ENCODE measurements at places on chromosomes 2 and 18. TPM values are rescaled to one million over a fixed set of nuclear protein-coding genes. Genes with fewer than 3 reads are reported as not detected.

- H3K4me1 ChIP-seq = peaks cover 7% of the 10 kb centered on the region
- no peak overlapping the region for H3K4me3 ChIP-seq
- no peaks in the 10 kb centered on the region for H3K27me3 ChIP-seq
- H3K27ac ChIP-seq = no peak overlapping the region
- H3K36me3 ChIP-seq = no peaks in the 10 kb centered on the region
Observed at GRCh38 chr18:62450546-62451410, 72.0 kb upstream of the ZCCHC2 start.

DNA sequence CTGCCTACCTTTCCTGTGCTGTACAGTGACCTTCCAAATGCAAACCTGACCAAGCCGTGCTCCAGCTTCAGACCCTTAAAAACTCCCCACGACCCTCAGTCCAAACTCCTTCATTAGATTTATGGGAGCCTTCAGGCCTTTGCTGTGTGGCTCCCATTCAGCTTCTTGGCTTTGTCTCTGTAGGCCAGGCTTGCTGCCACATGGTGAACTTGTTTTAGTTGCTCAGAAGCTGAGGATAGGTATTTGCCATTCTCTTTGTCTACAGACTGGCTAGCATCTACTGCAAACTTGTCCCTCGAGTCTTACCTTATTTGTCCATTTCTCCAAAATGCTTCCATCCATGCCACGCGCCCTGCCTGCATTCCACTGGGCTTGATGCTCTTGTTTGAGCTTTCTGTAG, 49.1 kb downstream of the SOX11 start:
- H3K36me3 ChIP-seq = no peaks in the 10 kb centered on the region
- no peak overlapping the region for H3K27ac ChIP-seq
- no peaks in the 10 kb centered on the region for H3K4me1 ChIP-seq
- no peak for DNase-seq

DNA sequence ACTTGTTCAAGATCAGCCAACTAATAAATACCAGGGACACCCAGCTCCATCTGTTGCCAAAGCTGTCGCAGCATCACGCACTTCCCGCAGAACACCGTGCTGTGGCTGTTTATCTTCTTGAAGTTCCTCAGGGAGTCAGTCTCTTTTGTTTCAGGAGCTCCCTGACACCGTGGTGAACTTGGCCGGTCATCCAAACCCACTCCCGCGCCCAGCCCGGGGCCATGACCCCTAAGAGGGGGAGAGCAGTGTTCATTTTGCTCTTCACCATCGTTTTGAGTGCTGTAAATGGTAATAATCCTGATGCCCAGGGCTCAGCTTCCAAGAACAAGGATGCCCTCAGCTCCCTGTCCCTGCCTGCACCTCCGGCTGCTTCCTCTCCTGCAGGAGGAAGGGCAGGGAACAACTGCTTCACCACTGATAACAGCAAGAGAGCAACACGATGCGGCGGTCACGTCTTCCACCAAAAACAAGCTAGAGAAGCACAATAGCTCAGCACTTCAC, 131.4 kb downstream of the SEPTIN10 start:
- H3K27me3 ChIP-seq = no peaks in the 10 kb centered on the region
- no peak for DNase-seq
- H3K36me3 ChIP-seq = no peaks in the 10 kb centered on the region
- H3K4me1 ChIP-seq = peaks cover 50% of the 10 kb centered on the region
- no peak overlapping the region for H3K4me3 ChIP-seq
- no peak overlapping the region for H3K27ac ChIP-seq

GRCh38 chr2:149330127-149331022, at the start of gene LYPD6:
Gene LYPD6, plus strand, starts transcription at chr2:149330587. Its CDS starts 107,122 bp downstream, at chr2:149437709.
- H3K27ac ChIP-seq = peak within 1 kb of the TSS; percentile 52
- no peaks in the 10 kb centered on the region for H3K27me3 ChIP-seq
- peak within 1 kb of the TSS; percentile 72 for H3K4me3 ChIP-seq
- DNase-seq = peak; percentile 85
- H3K36me3 ChIP-seq = no peaks in the 10 kb centered on the region

DNA sequence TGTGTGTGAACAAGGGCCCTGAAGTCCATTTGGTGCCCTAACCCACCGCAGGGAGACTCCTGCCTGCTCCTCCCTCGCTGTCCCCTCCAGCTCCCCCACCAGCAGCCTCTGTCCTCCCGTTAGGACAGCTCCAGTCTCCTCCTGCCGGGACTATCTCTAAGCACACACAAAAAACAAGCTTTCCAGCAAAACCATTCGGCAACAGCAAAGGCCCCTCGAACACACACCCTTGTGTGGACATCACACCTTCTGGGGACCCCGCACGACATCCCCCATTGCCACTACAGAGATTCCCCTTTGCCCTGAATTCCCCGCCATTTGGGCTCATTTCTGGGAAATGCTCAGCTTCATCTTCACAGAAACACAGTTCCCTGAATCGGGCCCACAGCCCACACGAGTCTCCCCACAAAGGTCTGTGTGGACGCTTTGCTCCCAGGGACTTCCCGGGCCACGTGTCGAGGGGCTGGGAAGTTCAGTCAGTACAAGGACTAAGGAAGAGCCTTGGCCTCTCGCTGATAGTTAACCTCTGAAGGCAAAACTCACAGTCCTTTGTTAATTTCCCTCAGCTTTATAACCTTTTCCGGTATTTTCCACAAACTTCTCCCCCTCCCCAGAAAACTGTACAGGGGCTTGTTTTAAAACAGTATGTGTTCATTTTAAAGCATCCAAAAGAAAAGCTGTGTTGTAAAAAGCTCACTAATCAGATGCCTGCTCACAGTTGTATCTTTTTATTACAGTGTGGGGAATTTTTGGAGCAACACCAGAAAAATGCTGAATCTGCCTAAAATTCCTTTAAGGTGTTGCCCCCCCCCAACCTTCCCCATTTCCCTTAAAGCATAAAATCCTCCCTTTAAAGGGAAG, 25.9 kb downstream of the SMAD7 start:
- H3K4me3 ChIP-seq = no peak overlapping the region
- H3K27ac ChIP-seq = no peak overlapping the region
- peaks cover 19% of the 10 kb centered on the region for H3K4me1 ChIP-seq
- H3K36me3 ChIP-seq = no peaks in the 10 kb centered on the region

DNA sequence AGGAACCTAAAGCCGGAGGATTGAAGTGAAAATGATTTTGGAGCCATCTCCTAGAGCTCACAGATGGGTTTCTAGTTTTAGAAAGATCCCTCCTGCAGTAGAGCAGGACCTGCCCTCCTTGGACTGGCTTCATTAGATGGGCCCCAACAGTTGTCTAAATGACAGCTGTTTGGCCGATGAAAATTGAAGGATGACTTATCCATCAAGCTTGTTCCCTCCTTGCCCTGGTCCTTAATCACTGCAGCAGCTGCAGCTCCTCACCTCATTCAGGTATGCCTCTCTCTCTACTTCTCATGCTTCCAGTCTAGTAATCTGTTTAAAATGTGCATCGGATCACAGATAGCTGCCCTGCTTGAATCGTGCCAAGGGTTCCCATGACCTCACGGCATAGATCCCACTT, 677.6 kb downstream of the BCL11A start:
- H3K27me3 ChIP-seq = no peaks in the 10 kb centered on the region
- peak; percentile 49 for DNase-seq
- H3K4me1 ChIP-seq = peaks cover 38% of the 10 kb centered on the region
- H3K27ac ChIP-seq = peak overlapping the region; percentile 40

DNA sequence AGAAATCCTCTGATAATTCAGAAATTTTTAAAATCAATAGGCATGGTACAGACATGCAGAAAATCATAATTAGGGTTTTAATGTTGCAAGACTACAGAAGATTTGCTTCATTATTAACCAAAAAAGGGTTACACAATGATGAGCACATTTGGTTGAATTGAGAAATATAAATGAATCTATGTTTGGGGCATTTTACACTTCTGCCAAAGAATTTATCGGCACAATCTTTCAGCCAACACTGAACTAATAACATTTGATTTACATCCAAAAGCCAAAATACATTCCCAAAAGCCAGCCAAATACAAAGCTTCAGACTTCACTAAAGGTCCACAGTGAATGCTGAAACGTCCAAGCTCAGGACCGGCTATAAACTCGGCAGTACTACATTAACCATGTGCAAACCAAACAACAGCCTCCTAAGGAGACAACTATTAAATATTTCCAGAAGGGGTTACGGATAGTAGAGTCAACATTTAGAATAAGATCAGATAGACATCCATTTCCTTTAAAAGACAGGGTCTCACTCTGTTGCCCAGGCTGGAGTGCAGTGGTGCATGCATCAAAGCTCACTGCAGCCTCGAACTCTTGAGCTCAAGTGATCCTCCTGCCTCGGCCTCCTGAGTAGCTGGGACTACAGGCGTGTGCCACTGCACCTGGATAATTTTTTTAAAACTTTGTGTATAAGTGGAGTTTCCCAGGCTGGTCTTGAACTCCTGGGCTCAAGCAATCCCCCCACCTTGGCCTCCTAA, 29.4 kb downstream of the SPRED2 start:
- no peaks in the 10 kb centered on the region for H3K4me1 ChIP-seq
- H3K36me3 ChIP-seq = no peaks in the 10 kb centered on the region
- no peak overlapping the region for H3K4me3 ChIP-seq
- no peak for DNase-seq
- no peaks in the 10 kb centered on the region for H3K27me3 ChIP-seq
- no peak overlapping the region for H3K27ac ChIP-seq

- H3K27ac ChIP-seq = no peak overlapping the region
- no peak overlapping the region for H3K4me3 ChIP-seq
- H3K27me3 ChIP-seq = no peaks in the 10 kb centered on the region
- no peaks in the 10 kb centered on the region for H3K4me1 ChIP-seq
- peaks cover 39% of the 10 kb centered on the region for H3K36me3 ChIP-seq
Observed at GRCh38 chr2:230798769-230799399, 65.9 kb upstream of the ITM2C start.

DNA sequence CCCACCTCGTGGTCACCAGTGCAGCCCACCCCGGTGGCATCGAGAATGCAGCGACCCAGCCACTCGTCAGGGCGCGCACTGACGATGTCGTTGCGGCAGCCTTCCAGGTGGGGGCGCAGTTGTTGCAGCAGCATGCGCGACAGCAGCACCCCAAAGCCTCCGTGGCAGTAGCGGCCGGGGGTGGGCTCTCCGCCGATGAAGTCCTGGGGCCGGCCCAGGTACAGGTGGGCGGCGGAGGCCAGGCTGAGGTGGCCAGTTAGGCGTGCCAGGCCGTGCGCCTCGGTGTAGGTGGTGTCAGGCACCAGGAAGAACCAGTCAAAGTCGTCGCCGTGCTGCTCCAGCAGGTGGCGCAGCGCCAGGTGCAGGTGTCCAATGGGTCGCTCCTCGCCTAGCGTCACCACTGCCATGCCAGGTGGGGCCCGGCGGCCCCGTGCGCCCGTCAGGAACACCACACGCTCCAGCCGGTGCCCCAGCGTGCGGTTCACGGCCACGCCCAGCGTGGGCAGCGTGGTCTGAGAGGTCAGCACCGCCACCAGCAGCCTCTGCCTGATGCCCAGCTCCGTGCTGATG, 1.9 kb downstream of the CHPF start:
- H3K27me3 ChIP-seq = no peaks in the 10 kb centered on the region
- peaks cover 13% of the 10 kb centered on the region for H3K4me1 ChIP-seq
- H3K27ac ChIP-seq = no peak overlapping the region

DNA sequence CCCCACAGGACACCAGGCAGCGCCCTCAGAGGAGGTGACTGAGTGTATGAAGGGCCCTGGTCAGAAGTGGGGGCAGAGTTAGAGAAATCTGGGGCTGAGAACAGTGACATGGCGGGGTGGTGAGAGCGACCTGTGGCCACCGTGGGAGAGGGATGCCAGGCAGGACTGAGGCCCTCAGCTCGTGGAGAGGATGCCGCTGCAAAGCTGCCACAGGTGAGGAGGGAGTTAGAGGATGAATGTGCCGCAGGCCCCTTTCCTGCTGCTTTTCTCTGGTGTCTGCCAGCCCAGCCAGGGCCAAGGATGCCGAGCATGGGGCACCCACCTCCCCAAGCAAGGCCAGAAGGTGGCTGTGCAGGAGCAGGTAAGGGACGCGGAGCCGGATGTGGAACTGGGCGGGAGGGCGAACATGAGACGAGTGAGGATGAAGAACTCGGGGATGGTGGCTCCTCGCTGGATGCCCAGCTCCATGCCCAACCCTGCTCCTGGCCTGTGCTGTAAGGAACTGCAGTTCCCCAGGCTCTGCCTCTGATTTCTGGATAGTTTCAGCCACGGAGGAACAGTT, 269.2 kb upstream of the HDAC4 start:
- no peak overlapping the region for H3K27ac ChIP-seq
- no peaks in the 10 kb centered on the region for H3K4me1 ChIP-seq
- no peak overlapping the region for H3K4me3 ChIP-seq
- peaks cover 3% of the 10 kb centered on the region for H3K27me3 ChIP-seq
- DNase-seq = no peak

DNA sequence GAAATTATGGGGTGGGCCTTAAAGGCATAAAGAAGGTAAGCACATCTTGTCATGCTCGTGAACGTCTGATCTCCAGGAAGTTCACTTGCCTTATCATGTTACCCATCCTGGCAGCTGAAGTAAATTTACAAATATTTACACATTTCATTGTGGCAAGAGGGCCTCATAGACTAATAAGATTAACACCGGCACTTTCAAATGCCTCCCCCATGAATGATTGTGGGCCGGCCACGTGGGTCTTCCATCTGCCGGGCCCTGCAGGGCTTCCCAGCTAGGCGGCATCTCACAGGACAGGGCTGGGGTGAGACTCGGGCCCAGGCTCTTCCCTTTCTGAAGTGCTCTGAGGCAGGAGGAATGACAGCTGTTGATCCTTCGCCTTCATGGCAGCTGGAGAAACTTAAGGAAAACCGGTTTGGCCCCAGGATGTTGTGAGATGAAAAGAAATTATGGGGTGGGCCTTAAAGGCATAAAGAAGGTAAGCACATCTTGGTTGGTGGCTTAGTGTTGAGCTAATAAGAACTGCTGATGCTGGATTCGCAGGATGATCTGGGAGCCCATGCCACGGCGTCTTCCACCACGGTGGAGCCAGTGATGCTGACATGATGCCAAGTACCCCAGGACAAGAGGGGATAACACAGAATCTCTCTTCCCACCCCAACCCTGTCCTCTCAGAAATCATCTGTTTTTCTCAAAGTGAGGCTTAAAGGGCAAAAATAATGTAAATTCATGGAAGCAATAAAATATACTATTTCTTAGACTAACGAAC, 176.3 kb downstream of the SEPTIN10 start:
- H3K4me1 ChIP-seq = peaks cover 32% of the 10 kb centered on the region
- H3K36me3 ChIP-seq = no peaks in the 10 kb centered on the region
- no peaks in the 10 kb centered on the region for H3K27me3 ChIP-seq
- H3K4me3 ChIP-seq = no peak overlapping the region

- H3K4me3 ChIP-seq = no peak overlapping the region
- H3K27ac ChIP-seq = no peak overlapping the region
- H3K27me3 ChIP-seq = peaks cover 11% of the 10 kb centered on the region
- no peaks in the 10 kb centered on the region for H3K36me3 ChIP-seq
- DNase-seq = no peak
Observed at GRCh38 chr2:134718023-134718816, 580 bp downstream of the TMEM163 start.

- no peak overlapping the region for H3K4me3 ChIP-seq
- no peak for DNase-seq
- no peaks in the 10 kb centered on the region for H3K36me3 ChIP-seq
- no peaks in the 10 kb centered on the region for H3K27me3 ChIP-seq
- no peak overlapping the region for H3K27ac ChIP-seq
Observed at GRCh38 chr2:126891681-126892500, 6.8 kb upstream of the TEX51 start.

Gene FIGN
- total RNA-seq = 7.2 TPM

Gene IL36G
- total RNA-seq = not detected

Gene ADRA2B
- total RNA-seq = not detected

Gene LYPD6
- total RNA-seq = 10.4 TPM

Gene SKOR2
- total RNA-seq = not detected

Gene SERPINB12
- total RNA-seq = not detected

Gene SLC4A5
- total RNA-seq = not detected

Gene HOXD13
- 11.0 TPM for total RNA-seq

Gene ITPRIPL1
- total RNA-seq = 27.1 TPM

Gene AGBL5
- 71.4 TPM for total RNA-seq

Gene B3GNT2
- 15.8 TPM for total RNA-seq

Gene SLC38A11
- 0.18 TPM for total RNA-seq

Data from SJCRH30 (cell line).